ENCODE measurements at places on chromosomes 1 and 21.

GRCh38 chr1:68442822-68443556 lies 6.8 kb downstream of the RPE65 start:
- no peak for DNase-seq

DNA sequence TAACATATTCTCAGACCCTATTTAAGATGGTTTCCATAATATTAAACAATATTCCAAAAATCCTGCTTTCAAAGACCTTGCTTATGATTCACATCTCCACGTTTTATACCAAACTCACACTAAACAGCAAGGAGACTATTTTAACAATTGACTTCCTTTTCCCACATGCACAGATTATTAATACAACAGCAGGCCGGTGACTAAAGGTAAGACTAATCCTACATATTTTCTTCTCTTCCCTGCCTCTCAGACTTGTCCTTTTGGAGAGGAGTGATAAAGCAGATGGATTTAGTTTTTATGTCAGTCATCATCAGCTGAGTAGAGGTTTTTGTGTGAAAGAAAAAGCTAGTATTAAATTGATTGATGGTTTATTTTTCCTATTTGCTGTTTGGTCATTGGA lies 400.6 kb downstream of the NTNG1 start:
- DNase-seq: no peak

DNA sequence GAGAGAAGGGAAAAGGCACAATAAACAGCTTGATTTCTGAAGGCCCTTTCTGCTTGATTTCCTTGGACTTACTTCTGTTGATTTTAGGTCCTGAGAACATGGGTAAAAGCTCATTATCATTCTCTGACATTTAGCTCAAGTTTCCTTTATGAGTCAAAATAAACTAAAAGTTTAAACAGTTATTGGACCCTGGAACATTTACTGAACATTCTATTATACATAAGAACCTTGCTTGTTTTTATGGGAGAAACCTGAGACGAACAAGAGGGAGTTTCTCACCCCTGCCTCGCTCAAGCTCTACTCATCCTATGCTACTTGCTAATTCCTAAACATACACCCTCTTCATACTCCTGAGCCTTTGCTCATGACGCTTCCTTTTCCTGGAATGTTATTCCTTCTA lies 538.3 kb upstream of the PKN2 start:
- DNase-seq: no peak

DNA sequence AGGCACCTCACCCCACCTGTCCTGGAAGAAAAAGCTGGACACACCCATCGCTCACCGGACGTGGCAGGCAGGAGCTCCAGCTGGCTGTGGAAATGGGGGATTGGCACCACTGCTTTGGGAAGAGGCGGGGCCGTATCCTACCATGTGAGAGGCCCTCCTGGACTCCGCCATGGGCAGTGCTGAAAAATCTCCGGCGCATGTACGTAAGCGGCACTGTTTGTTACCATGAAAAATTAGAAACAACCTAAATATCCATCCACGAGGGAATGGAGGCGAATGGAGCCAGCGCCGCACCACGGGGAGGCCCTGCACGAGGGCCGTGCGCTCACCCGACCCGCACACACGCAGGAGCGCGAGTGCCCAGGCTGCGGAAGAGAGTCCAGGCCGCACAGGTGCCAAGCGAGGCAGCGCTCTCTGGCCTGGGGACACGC lies 3.1 kb downstream of the KRTAP10-8 start:
- no peak for DNase-seq

- no peak for DNase-seq
Measured at GRCh38 chr1:6745073-6745472, 40.2 kb upstream of the CAMTA1 start.

DNA sequence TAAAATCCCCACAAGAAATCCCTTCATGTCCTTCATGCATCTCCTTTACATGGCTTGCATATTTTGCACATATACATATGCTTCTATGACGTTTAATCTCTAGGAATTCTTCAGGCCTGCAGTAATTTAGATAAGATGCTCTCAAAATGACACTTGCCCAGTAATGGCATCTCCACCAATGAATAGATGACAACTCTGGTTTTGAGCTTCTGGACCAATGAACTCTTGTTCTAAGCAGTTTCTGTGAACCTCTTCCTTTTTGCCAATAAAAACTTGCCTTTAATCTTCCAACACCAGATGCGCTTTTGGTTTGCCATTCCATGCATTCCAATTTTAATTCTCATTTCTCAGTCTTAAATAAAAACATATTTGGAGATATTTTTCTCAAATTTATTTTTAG lies 189.8 kb upstream of the OLFM3 start:
- DNase-seq: no peak

DNA sequence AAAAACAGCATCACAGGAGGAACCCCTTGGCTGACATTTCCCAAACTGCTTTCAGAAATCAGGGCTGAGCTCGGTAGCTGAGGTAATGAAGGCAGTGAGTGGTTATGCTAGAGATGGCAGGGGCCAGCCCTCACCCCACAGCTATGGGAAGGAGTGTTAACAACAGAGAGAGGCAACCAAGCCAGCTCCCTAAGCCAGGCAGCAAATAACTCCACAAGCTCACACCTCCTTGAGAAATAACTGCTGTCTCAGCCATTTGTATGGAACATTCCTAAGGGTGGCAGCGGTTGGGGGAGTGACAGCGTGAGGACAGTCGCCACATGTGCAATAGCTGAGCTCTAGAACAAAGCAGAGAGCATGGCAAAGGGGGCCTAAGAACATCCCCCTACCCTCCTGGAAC lies 42.6 kb downstream of the LMX1A start:
- no peak for DNase-seq

- DNase-seq: no peak
Measured at GRCh38 chr1:248805876-248806275, 19.8 kb downstream of the SH3BP5L start.

- DNase-seq: no peak
Measured at GRCh38 chr1:55180075-55180670, 35.0 kb downstream of the USP24 start.

- DNase-seq: no peak
Measured at GRCh38 chr1:46464013-46464548, 25.6 kb upstream of the DMBX1 start.

DNA sequence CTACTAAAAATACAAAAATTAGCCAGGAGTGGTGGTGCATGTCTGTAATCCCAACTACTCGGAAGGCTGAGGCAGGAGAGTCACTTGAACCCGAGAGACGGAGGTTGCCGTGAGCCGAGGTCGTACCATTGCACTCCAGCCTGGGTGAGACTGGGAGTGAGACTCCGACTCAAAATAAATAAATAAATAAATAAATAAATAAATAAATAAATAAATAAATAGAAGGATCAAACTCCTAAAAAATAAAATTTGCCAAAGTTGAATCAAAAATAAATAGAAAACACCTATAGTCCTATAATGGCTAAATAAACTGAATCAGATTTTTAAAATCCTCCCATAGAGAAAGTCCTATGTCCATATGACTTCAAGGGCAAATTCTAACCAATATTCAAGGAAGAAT lies 15.2 kb upstream of the PEX19 start:
- no peak for DNase-seq

GRCh38 chr1:206579747-206580437 lies 32.4 kb downstream of the EIF2D start:
- no peak for DNase-seq

DNA sequence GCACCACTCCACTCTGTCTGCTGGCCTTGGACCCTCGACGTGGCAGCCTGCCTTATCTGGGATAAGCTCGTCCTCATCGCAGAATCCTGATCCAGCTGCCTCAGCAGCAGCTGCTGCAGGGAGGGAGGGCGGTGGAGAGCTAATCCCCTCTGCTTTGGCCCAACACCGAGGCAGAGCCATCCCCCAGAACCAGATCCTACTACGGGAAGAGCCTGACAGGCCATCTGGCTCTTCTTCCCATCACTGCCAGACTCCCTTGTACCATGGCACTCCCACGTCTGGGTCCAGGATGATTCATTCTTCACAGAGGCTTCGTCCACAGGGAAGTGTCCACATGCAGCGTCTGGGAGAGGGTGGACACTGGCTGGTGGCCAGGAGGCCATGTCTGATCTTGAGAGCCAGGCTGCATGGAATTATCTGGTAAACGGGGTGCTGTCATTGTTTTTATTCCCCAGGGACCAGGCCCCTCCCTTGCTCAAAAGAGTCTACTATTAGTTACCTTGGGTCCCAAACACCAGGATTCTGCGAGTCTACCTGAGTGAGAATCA lies 14.6 kb upstream of the PKP1 start:
- DNase-seq: peak; percentile 20

GRCh38 chr1:243501002-243501401 lies 245.2 kb downstream of the SDCCAG8 start:
- no peak for DNase-seq

GRCh38 chr1:202126426-202126825 lies 3.7 kb downstream of the GPR37L1 start:
- no peak for DNase-seq

- DNase-seq: no peak
Measured at GRCh38 chr1:236141447-236142252, 689 bp upstream of the GPR137B start.

GRCh38 chr1:186620566-186621350 lies 59.5 kb downstream of the PTGS2 start:
- no peak for DNase-seq

GRCh38 chr1:68673771-68674170 lies 176.9 kb upstream of the DEPDC1 start:
- DNase-seq: no peak

- DNase-seq: no peak
Measured at GRCh38 chr21:29384683-29385359, 86.1 kb downstream of the BACH1 start.

GRCh38 chr1:168835791-168836190 lies 106.8 kb upstream of the DPT start:
- no peak for DNase-seq

DNA sequence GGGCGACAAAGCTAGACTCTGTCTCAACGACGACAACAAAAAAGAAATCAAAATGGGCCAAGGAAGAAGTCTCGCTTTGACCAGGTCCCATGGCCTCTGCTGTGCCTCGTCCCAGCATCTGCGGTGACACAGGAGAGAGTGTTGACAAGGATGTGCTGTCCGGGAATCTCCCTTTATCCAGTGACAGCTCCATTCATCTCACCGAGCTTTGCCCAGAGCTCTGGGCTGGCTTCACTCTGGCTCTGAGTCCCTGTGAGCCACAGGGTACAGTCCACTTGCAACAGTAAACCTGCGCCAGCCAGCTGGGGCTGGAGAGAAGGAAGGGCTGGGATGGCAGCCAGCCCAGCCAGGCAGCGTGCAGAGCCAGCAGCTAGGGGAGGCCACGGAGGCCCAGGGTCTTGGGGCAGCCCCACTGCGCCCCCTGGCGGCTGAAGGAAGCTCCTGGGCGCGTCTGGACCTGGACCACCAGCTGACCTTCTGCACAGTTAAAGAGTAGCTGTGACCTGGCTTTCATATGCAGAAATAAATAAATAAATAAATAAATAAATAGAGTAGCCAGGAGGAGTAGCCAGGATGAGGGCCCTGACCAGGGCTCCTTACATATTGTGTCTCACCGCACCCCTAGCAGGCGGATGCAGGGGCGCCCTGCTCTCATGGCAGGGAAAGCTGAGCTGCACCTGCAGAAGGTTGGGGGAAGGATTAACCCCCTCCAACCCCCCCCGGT lies 29.7 kb downstream of the ENO1 start:
- peak; percentile 66 for DNase-seq

DNA sequence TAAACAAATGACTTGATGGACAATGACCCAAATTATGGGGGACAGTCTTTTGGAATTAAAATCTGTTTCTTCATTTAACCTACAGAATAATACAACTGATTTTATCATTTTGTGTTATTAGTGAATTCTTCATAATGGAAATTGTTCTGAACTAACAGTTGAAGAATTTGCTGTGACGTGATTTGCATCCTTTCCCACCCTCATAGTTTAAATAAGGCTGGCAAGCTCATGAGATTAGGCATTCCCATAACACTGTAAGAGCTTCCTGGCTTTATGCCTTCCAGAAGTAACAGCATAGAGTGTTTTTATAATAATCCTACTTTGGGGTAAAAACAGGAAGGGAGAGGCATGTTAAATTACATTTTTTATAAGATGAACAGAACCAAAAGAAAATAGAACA lies 95.7 kb downstream of the ATP6V1G3 start:
- DNase-seq: no peak

GRCh38 chr1:9766759-9767442 lies 56.9 kb downstream of the CLSTN1 start:
- DNase-seq: no peak

- DNase-seq: no peak
Measured at GRCh38 chr1:167762061-167762746, 40.4 kb downstream of the MPZL1 start.

DNA sequence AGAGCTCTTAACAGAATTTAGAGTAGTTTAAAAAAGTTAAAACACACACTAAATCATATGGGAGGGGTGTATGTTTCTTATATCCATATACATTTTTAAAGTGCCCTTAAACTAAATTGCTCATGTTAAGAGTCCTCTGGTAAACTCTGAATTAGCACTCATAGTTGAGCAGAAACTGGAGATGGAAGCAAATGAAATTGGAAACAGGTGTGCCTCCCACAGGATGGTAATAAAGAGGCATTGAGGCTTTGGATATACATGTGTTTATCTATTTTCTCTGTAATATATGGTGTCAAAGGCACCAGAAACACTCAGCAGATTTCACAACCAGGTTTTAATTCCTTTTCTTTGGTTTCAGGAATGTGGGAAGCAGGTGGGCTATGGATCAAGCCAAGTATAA lies 188.6 kb downstream of the HS2ST1 start:
- DNase-seq: no peak

- no peak for DNase-seq
Measured at GRCh38 chr1:99279525-99279924, 15.2 kb downstream of the PLPPR4 start.

DNA sequence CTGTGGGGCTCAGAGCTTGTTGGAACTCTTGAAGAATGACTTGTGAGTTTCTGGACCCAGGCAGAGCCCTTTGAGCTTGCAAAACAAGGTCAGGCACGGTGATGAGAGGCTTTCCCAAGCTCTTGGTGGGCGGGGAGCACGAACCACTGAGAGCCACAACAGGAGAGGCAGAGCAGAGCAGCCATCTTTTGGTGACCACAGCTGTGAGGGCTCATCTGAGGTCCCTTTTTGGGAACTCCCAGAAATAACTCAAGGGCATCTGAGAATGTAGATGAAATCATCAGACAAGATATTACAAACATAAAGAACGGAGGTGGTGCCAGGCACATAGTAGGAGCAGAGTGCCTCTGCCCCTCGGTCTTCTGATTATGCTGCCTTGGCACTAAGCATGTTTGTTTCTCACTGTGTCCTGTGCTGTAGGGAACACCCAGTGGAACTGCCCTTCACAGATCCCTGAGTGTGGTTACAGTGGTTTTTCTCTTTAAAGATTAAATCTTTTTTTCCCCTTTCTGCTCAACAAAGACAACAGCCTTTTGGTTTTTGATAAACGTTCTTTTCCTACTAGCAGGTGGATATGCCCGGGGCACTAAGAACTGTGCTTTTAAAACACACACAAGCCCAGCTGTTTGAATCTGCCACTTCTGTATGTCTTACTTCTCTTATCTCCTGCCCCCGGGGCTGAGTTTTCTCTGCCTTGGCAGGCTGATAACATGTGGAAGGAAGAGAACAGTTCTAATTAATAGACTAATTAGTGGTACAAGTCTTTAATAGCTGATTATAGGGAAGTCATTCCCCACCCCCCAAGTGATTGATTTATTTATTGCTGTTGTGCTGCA lies 37.7 kb downstream of the CD34 start:
- DNase-seq: no peak

- no peak for DNase-seq
Measured at GRCh38 chr1:236396665-236397043, 2.6 kb downstream of the EDARADD start.
